ENCODE measurements at places on chromosomes 12 and 14.

- no peak for DNase-seq
Observed at GRCh38 chr12:53113951-53114350, 10.7 kb downstream of the SOAT2 start.

DNA sequence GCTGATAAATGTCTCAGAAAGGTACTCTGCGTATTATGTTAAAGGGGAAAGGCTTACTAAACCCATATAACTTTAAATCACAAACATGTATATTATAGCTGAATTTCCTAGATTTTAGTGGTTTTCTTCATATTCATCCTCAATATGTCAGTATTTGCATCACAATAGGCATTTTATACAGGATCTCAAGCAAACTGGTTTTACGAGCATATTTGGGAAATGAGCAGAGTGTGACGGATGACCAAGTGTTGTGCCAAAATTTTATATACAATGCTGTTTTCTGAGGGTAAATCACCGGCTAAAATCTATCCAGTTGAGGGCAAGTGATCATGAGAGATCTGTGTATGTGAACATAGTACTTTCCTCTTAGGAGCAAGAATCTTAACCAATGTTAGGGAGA, 8.4 kb downstream of the CPM start:
- no peak for DNase-seq

- no peak for DNase-seq
Observed at GRCh38 chr12:94596596-94596995, 53.8 kb downstream of the TMCC3 start.

DNA sequence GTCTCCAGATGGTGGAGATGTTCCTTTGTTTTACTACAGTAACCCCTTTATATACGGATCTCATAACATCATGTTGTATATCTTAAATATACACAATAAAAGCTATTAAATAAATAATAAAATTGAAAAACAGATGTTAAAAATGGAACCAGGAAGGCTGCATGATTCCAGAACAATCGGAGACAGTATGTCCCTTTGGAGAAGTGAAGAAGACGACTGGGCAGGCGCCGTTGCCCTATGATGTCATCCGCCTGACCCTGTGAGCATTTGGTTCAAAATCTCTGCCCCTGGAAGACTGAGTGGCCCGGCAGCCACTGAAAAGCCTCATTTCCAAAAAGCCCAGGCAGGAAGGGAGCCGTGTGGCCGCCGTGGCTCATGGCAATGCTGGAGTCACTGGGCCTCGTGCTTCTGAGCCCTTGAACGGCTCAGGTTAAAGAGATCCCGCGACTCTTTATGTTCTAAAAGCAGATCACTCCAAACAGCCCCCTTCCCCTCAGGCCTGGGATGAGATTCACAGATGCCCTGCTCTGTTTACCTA, 30.8 kb downstream of the RIMBP2 start:
- DNase-seq: no peak

DNA sequence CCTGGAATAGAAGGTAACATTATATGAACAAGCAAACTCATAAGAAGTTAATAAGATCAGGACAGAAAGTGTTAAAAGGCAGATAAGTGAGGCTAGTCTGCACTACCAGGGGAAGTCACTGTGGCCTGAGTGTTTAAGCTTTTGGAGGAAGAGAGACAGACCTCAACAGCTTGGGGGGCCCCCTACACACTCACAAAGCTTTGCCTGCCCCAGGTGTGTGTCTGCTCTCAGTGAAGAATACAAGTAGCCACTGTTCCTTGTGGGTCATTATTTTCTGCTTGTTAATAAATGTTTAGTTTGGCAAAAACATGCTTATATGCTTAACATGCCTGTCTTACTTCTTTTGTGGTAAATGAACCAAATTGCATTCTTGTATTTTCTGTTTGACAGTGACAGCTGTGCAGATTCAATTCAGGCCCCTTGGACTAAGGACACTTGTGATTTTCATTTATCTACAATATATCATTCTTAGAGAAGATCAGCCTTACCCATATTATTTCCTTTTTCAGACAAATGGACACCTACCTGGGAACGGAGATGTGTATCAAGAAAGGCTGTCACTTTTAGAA, 50.7 kb upstream of the C12orf71 start:
- no peak for DNase-seq

GRCh38 chr14:60974090-60974651, 6.7 kb downstream of the TRMT5 start:
- no peak for DNase-seq

GRCh38 chr12:51065530-51065929, 17.4 kb downstream of the LETMD1 start:
- no peak for DNase-seq

- DNase-seq: no peak
Observed at GRCh38 chr12:6234214-6234613, 34.0 kb downstream of the CD9 start.

- DNase-seq: no peak
Observed at GRCh38 chr12:70842942-70843341, 77.6 kb downstream of the PTPRR start.

DNA sequence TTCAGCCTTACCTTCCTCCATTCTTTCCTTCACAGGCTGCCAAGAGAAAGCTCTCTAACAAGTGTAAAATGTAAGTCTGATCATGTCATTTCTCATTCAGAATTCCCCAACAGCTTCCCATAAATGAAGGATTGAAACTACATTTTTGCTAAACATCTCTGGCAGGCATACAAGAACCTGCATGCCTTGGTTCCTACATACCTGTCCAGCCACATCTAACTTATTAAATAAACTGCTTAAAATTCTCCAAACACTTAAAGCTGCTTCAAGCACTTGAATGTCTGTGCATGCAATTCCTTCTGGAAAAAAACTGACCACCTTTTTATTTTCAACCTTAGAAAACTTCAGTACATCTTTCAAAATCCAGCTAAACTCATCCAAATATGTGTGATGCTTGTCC, 84.4 kb upstream of the DCN start:
- no peak for DNase-seq

DNA sequence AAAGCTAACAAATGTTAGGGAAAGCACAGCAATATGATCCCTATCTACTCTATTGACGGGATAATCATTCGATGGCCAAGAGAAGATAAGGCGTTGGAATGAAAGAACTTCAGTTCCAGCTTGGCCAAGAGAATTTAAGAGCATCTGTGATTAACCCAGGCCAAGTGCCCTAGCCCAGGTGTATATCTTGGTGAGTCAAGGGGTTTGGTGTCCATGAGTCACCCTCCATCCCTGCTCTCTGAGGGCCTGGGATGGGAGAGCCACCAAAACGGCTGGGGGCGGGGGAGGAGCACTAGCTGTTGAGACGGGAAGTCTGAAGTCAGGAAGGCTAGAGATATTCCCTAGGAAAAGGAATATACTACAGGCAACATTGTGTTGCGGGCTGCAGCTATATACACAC, 13.0 kb downstream of the TBPL2 start:
- no peak for DNase-seq

GRCh38 chr12:125254856-125255255, 189.6 kb downstream of the AACS start:
- DNase-seq: no peak

GRCh38 chr12:68998041-68998440, 65.1 kb upstream of the CPM start:
- DNase-seq: no peak

- no peak for DNase-seq
Observed at GRCh38 chr14:21911877-21912276, 238.3 kb upstream of the OR4E1 start.

DNA sequence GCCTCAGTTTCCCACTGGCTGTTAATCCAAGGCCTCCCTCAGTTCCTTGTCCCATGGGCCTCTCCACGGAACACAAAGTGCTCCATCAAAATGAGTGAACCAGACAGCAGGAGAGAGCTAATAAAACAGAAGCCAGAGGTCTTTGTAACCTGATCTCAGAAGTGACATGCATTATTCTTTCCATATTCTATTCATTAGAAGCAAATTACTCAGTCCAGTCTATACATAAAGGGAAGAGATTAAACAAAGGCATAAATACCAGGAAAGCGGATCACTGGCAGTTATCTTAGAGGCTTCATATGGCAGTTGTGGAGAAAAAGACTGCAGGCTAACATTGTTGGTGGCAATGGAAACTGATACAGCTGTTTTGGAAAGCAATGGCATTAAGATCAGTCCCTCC, 170.6 kb upstream of the GARIN6 start:
- no peak for DNase-seq

- DNase-seq: no peak
Observed at GRCh38 chr12:26090836-26091510, 33.9 kb downstream of the BHLHE41 start.

DNA sequence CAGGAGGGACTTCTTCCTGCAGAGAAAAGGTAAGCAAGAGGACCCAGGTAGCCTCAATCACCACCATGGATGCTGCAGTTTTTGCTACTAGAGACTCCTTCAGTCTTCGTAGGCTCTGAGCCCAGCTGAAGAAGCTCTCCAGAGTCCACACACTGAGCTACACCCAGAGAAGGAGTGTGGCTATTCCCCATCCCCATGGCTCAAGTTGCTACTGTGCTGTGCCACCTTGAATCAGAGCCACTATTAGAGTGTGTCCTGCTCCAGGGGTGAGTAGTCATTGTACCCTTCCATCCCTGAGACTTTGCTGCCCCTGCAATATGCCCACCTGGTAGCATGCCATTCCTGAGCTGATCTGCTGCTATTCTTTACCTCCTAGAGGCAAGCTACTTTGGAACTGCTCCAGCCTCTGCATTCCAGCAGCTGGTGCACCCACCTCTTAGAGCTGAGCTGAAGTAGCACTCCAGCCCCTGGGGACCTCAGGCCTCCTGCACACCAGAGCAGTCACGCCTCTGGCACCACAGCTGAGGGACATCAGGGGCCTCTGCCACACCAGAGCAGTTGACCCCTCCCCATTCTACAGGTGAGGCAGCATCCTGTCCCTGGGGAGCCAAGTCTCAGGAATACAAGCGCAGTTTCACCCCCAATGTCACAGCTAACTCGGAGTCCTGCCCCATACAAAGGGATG, 213.0 kb downstream of the TRHDE start:
- DNase-seq: no peak

GRCh38 chr12:108271951-108272872, 66.9 kb downstream of the CMKLR1 start:
- no peak for DNase-seq

DNA sequence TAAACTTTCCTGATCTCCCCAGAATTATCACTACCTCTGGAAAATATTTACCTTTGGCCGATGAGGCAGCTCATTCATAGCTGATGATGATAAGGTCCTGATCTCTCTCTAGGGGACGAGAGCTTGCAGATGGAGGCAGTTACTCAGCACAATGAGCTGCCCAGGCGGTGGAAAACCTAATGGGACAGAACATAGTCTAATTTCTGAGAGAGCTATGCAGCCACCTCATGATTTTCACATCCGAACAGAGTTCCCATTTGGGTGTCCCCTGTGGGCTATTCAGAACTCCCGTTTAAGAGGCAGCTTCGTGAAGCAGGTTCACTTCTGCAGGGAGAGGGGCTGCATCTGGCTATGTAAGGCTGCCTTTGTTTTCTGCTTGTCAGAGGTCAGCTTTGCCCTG, 724.6 kb upstream of the TMEM132C start:
- DNase-seq: no peak

Measured in CD4-positive, alpha-beta T cell treated with Interleukin-12 subunit alpha and Interleukin-12 subunit beta, for 1 hour (primary cell).